ENCODE measurements at places on chromosomes 5 and 9.

DNA sequence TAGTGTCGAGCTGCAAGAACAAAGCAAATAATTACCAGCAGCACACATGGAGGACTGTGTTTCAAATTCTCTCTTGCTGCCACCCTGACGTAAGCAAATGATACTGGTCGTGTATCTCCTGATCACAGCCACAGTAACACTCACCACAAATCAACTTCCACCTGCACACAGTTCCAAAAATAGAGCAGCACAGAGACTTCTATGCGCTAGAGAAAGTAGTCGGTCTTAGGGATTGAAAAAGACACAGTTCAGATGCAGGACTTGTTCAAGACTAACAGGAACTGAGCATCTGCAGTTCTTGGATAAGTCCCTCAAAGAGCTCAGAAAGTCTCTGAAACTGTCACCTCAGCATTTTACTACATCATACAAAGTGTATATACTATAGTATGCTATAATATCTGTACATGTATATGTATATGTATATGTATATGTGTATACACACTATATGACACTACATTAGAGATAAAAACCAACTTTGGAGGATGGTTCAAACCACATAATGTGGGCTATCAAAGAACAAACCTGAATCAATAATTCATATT is 279.0 kb downstream of the GLIS3 start:
- DNase-seq = no peak

DNA sequence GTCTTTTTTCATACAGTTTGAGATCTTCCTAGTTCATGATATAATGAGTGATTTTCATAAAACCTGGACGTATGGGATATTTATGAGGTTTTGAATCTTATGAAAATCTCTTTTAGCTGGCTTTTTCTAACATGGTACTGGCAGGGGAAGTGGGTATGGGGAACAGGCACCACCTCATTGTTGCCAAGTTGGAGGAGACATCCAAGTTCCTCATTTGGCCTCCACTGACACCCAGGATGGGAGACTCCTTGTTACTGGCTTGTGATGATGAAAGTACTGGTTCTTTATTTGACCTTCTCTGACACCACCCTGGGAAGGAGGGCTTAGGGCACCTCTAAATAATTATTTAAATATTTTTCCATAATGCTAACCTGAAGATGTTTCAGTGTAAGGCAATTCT is 4.0 kb upstream of the TNPO1 start:
- no peak for DNase-seq

DNA sequence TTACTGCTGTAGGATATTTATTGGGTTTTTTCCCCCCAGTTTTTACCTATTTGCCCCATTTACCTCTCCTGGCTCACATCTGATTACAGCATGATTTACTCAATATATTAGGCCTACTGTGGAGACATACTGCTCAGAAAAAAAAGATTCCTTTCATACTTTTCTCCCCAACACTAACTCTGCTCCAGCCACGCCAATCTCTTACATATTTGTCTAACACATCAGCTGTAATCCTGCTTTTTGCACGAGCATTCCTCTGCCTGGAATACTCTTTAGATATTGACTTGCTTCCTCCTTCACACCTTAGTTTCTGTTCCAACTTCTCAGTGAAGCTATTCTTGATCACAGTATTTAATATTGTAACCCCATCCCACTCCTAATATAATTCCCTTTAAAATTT is 158.1 kb upstream of the VCAN start:
- no peak for DNase-seq

DNA sequence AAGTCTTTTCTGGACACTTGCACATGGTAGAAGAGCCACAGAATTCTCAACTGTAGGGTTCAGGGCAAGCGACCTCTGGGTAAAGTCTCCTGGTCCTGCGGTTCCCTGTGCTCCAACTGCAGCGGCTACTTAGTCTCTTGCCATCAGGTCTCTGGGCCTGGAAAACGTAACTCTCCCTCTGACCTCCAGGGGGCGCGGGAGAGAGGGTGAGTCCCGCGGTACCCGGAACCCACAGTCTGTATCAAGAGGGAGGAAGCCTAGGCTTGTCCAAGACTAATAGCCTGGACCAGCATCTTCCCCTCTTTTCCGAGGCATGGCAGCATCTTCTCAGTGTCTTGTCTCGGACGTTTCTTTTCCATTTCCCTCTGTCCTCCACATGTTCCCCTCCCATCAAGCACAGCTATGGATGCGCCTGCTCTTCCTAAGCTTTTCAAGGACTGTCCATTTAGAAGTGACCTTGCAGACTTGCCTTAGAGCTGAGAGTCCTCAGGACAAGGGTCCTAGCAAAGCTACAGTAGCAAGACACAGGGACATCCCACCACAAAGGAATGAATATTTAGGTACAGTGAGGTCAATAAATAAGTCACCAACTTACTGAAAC is 59.3 kb downstream of the FSTL4 start:
- peak; percentile 59 for DNase-seq

- no peak for DNase-seq
These were observed 33.3 kb downstream of the MORN5 start for GRCh38 chr9:122192914-122193525.

- no peak for DNase-seq
These were observed 58.9 kb downstream of the DOCK2 start for GRCh38 chr5:169695919-169696490.

Measured in KBM-7 (cell line).